ENCODE measurements at places on chromosomes 6 and 20.

DNA sequence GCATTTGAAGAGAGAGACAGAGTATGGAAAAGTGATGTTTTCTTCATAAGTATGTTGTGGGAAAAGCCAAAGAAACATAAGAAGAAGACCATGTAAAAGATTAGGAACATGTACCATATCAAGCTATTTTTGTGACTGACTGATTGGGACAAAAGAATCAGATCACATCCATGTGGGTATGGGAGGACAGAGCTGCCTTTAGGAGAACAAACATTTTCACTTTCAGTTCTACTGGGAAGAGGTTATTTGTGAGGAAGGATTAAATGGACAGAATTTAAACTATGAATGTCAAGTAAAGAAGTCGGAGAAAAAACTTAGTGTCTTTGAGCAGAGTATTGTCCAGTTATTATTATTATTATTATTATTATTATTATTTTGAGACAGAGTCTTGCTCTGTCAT is 124.4 kb upstream of the HCRTR2 start:
- DNase-seq, result no peak

DNA sequence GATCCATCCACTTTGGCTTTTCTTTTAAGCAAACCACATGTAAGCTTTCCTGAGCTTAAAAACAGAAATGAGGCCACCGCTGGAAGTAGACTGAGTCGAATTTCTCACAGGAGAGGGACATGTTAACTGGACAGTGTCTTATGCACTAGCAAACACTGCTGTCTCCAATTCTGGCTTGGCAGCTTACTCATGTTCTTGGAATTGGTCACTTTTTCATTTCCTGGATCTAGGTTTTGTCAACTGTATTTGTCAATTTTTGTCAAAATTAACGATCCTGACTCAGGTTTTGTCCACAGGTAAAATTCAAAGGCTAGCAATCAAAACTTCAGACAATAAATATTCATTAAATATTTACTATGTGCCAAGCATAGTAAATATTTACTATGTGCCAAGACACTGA is 601.5 kb downstream of the RNF144B start:
- no peak for DNase-seq

DNA sequence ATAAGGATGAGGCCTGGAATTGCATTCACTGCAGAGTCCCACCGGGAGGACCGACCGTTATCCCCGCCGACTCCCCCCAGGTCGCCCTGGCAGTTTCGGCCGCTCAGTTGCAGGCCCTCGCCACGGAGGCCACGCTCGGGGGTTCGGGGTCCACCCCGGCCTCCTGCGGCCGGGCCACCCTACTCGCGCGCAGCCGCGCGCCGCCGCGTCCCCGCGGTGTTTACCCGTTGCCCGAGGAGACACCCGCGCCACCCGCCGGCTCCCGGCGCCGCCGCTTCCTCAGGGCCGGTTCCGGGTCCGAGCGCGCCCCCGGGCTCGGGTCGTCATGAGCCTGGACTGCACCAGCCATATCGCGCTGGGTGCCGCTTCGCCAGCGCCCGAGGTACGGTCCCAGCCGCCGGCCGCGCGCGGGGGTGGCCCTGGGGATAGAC is at the start of gene CCDC170:
Gene CCDC170, plus strand, starts transcription at position 214 of the 431 bp plus-strand sequence. Its CDS starts 112 bp downstream, at position 326.
- peak; percentile 33 for DNase-seq

GRCh38 chr6:12012038-12012557 is at the start of gene HIVEP1:
TSS of gene HIVEP1 (plus strand) at chr6:12012312. CDS start at chr6:12015629, 3,317 bp downstream.
- DNase-seq, result no peak

- no peak for DNase-seq
These were observed 74.5 kb downstream of the PSMG4 start for GRCh38 chr6:3333263-3333662.

- DNase-seq, result no peak
These were observed 55.8 kb downstream of the PHACTR1 start for GRCh38 chr6:12772416-12772815.

GRCh38 chr6:144778773-144779492 is 493.8 kb downstream of the UTRN start:
- DNase-seq, result no peak

GRCh38 chr6:140548366-140548765 is 1173.9 kb upstream of the CITED2 start:
- no peak for DNase-seq

GRCh38 chr20:9035126-9035525 is 33.8 kb upstream of the PLCB4 start:
- DNase-seq, result no peak

- no peak for DNase-seq
These were observed 94.3 kb upstream of the BEND3 start for GRCh38 chr6:107209406-107210305.

DNA sequence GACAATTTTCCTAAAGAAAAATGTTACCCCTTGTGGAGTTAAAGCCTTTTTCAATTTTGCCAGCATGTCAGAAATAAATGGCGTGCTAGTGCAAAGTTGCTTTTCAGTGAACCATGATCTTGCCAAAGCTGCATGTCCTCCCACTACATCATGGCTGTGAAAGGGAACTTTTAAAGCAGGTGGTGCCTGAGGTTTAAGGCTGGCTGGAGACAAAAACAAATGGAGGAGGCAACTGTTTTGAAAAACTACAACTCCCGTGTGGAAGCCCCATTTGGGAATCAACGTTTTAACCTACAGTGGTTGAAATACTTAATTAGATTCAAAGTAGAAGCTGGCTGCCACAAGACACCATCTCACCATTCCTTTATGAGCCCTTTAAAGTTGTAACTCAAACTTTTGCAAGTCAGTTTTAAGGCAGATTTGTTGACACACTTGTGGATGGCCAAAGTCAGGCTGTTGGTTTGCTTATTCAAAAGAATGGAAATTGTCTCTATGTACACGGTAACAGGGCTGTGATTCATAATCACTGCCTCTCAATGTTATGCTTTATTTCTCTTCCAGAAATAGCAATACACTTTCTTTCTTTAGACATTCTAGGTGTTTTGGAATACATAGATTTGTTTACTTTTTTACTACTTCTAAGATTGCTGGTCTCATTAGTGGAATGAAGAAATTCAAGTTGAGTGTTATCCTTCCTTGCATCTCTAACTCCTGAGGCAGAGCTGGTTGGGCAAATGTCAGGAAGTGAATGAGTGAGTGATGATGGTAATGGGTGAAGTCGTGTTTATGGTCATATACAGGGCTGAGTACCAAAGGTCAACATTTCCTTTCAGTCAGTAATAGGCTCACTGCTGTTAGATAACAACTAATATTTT is 196.4 kb upstream of the GMDS start:
- DNase-seq, result no peak

DNA sequence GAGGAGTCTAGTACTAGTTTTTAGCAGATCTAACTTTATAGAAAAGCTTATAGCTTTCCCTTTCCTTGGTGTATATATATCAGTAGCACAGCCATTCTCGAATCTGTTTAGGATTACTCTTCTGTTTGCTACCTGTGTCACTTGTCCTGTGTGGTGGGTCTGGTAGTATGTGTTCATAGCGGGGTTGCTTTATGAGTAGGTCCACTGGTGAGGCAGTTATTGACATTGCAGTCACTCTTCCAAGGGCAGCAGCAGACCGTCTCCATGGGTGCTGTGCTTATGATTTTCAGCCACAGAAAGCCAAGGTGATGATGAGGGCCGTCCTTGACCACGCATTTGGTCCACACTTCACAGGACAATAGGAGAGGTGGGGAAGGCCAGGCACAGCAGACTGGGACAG is 171.5 kb downstream of the CDKAL1 start:
- DNase-seq, result no peak

GRCh38 chr20:40942775-40943174 is 85.8 kb upstream of the TOP1 start:
- DNase-seq, result no peak

GRCh38 chr6:27810768-27811450 is 101.3 kb downstream of the OR2B2 start:
- no peak for DNase-seq

DNA sequence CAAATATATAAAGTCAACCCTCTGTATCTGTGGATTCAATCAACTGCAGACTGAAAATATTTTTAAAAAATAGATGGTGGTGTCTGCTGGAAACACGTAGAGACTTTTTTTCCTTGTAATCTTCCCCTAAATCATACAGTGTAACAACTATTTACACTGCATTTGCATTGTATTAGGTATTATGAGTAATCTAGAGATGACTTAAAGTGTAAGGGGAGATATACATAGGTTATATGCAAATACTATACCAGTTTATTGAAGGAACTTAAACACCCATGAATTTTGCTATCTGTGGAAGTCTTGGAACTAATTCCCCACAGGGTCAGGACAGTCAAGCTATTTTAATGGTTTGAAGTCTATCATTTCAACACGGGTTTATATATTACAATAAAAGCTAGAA is 10.2 kb downstream of the HDAC2 start:
- DNase-seq, result no peak

GRCh38 chr20:36408219-36408618 is 102.1 kb downstream of the DLGAP4 start:
- no peak for DNase-seq

- peak; percentile 84 for DNase-seq
These were observed 58.2 kb downstream of the TRIM27 start for GRCh38 chr6:28865401-28866204.

- DNase-seq, result no peak
These were observed 1.2 kb downstream of the HBS1L start for GRCh38 chr6:135053406-135053805.

DNA sequence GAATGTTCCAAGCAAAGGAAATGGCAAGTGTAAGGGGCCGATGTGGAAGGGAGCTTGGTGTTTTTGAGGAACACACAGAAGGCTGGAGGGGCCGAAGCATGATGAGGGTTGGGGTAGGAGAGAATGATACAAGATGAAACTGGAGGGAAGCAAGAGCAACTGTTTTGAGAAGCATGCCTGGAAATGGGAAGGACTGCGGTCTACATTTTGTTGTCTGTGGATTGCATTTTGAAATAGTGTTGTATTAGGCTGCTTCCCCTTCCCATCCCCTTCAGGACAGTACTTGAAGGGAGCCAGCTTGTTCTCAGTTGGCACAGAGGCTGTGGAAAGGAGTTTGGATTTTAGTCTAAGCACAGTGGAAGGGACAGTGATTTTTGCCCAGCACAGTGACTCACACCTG is 2.2 kb downstream of the TM9SF4 start:
- no peak for DNase-seq

DNA sequence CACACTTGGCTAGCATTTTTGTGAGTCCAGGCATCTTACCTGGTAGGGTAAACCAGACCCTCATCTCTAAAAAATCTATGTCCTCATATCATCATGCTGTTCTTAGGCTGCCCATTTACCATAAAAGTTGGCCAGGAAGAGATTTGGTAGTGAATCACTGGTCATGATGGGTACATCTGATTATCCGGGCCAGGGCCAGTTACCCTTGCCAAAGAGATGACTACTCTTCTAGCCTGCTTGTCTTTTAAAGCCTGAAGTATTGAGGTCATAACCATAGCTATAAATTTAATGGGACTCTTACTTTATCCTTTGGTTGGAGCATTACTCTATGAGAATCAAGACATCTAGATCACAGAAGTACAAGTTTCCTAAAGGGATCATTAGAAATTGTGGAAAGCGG is 276.8 kb downstream of the TENT5A start:
- no peak for DNase-seq

- no peak for DNase-seq
These were observed 5.1 kb upstream of the SIRPD start for GRCh38 chr20:1562622-1563021.

DNA sequence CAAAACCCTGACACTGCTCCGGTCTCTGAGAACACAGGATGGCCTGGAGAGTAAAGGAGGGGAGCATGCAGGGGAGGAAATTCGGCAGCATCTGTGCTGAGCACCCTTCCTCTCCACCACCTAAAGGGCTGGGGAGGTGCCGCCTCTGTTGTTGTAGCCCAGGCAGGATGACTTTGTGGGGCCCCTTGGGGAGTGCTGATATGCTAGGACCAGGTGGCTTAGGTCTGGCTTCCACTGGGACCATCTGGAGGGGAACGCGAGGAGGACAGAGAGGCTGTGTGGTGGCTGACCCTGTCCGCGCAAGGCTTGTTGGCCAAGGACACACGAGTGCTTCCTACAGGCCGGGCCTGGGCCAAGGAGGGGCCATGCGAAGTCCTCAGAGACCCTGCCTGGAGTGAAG is 9.9 kb upstream of the RPS6KA2 start:
- DNase-seq, result no peak

GRCh38 chr6:16793828-16794412 is 32.7 kb upstream of the ATXN1 start:
- DNase-seq, result no peak

DNA sequence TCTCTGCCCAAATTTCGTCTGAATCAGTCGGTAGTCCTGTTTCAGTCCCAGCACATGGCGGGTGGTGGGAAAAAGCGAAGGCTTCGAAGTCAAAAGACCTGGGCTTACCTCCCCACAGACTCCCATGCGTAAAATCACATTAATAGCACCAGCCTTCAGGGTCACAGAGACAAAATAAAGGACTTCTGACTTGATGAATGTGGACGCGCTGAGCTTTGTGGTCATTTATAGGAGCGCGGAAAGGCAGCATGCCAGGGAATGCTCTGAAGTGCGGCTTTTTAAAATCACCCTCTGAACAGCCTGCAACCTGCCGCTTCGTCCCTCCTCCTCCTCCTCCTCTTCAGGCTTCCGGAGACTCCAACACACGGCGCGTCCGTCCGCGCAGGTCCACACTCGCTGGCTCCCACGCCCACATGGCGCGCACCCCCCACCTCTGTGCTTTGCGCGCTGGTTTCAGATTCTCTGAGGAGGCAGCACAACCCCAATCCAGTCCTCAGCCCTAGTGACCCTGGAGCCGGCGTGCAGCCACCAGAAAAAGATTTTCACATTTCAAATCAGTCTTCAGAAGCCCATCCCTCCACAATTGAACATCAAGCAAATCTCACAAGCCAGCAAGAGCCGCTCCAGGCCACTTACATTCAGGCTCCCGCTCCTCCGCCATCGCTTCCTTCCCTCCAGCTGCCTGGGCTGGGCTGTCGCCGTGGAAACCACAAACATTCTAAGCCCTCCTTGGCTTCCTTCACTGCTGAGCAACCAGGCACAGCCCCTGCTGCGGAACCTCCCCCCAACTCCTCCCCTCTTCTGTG is at the start of gene C6orf118:
Gene C6orf118, minus strand, starts transcription at position 680 of the 806 bp plus-strand sequence. Its CDS starts 19 bp downstream, at position 661.
- no peak for DNase-seq

DNA sequence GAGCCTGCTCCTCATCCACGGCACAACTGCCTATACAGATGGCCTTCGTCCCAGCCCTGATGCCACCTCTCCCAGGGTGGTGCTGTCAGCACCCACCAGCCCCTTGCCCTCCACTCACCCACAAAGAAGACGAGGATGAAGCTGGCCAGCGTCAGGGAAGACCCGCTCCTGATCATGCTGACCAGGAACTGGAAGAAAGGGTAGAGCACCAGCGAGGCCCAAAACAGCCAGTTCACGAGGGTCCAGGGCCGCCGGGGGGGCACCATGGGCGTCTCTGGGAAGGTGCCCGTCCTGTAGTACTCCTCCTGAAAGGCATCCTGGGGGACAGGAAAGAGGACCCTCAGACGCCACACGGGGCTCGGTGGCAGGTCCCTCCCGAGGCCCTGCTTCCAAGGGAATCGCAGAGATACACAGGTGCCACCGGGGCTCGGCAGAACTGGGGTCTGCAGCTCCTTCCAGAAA is 134.5 kb downstream of the AGPAT4 start:
- DNase-seq, result no peak

DNA sequence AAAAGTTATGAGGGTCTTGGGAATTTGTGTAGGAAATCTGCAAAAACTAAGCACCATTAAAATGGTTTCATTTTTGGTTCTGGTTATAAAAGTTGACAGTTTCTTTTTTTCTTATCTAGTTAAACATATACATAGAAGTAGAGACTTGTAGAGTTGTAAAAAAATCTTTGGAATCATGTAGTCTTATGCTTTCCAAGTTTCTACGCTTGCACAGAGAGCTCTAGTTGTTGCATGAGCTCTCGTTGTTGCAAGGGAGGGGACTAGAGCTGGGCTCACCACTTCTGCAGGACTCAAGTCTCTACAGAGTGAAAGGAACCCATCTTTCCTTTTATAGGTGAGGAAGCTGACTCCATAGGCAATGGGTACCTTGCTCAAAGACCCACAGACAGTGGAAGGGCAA is 21.6 kb upstream of the CCN2 start:
- no peak for DNase-seq

Data from CD4-positive, alpha-beta T cell treated with Interferon gamma for 1 hour (primary cell).